H1 (cell line): ENCODE measurements at places on chromosomes 11 and 22.

DNA sequence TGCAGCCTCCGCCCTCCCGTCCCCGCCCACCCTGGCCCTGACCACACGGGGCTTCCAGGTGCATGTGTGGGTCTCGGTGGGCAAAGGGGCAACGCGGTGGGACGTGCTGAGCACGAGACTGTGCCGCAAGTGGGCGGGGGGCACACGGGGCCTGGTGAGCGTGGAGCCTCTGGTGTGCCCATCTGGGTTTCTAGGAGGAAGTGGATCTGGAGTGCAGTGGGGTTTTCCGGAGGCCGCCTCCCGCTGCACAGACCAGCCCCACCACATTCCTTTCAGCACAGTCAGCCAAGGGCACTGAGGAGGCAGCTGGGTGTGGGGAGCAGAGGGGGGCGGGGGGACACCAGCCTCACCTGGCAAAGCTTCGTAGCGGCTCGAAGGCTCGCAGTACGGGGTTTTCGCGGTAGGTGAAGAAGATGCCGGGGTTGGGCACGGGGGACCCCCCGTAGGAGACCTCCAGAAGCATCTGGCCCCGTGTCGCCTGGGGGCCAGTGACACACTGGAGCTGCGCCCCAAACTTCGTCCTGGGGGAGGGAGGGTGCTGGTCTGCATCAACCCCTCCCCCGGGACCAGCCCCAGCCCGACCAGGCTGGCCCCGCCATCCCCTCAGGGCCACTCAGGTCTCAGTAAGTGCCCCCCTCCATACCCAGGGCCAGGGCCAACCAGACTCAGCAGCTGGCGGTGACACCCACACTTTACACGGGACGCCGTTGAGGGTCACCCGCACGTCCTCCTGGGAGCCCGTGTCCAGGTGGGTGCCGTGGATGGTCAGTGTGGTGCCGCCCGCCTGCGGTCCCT lies 12.4 kb upstream of the MAPK11 start:
- no peak for DNase-seq

GRCh38 chr11:110530900-110531741 lies 101.4 kb downstream of the FDX1 start:
- no peak for DNase-seq

GRCh38 chr11:29334776-29335130 lies 682.1 kb downstream of the KCNA4 start:
- DNase-seq, result no peak

DNA sequence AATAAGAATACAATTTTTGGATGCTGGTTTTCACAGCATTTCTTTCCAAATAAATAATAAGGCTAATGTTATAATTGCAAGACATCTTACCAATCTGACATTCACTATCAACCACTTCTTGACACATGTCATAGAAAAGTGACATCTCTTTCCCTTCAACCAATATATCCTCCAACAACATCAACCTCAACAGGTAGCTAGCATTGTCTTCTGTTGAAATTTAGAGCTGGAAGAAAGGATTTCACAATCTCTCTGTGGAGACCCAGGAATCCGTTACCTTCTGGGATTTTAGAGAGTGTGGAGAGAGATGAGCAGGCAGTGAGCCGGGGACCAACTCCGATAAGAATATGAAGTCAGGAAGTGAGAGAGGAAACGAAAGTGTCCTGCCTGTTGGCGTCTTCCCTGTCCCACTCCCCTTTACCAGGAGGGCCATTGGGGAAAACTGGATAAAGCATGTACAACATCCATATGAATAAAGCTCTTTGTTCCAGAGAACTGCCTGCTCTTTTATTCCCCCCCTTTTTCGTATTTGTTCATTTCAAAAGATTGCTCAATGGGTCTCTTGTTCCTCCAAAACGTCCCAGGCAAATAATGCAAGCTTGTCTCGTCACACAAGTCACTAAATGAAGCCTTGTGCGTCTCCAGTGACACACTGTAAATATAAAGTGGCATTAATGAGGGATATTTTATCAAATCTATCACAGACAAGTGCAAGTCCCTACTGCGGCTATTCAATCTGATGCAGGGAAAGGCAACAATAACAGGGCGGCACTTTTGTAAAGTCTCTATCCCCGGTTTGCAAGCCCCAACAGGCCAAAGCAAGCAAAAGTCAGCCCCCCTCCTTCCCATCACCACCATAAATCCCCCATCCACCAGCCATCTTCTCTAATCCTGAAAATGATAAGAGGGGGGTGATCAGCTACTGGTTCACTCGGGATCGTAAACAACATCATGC lies 3.4 kb downstream of the CADM1 start:
- no peak for DNase-seq

- peak; percentile 83 for DNase-seq
These were observed at the start of gene THY1 for GRCh38 chr11:119422809-119423508. TSS of gene THY1 (minus strand) at chr11:119423172. CDS start at chr11:119420905, 2,267 bp downstream.

DNA sequence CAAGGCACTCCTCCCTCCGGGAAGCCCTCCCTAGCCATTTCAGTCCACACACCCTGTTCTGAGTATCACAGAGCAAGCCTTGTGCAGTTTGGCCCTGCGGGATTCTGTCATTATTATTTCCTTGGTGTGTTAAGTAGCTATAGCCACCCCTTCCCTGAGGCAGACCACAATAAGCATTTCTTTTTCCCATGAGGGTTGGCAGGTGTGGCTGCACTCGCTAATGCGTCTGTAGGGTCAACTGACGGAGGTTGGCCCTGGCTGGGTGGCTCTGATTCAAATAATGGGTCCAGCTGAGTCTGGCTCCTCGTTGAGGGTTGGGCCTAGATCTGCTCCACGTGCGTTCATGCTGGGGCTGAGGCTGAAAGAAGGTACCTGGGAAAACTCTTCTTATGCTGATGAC lies 5.1 kb downstream of the F2 start:
- DNase-seq, result no peak

DNA sequence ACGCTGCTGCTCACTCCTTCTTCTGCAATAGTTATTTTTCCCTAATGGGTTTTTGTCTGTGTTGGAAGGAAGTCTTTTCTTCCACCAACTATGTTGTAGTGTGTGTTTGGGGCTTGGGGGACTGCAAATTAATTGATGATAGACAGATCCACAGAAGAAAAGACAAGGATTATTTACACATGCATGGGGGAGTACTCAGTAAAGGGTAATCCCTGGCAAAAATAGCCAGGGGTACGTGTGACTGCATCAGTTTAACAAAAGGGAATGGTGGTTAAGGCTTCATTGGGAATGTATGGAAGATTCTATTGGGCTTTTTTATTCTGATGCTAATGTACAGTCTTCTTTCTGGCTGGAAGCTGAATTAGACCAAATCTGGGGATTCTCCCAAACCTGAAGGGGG lies 20.2 kb upstream of the FEZ1 start:
- DNase-seq, result no peak

GRCh38 chr22:29695129-29695926 lies 24.5 kb upstream of the CABP7 start:
- DNase-seq, result no peak

DNA sequence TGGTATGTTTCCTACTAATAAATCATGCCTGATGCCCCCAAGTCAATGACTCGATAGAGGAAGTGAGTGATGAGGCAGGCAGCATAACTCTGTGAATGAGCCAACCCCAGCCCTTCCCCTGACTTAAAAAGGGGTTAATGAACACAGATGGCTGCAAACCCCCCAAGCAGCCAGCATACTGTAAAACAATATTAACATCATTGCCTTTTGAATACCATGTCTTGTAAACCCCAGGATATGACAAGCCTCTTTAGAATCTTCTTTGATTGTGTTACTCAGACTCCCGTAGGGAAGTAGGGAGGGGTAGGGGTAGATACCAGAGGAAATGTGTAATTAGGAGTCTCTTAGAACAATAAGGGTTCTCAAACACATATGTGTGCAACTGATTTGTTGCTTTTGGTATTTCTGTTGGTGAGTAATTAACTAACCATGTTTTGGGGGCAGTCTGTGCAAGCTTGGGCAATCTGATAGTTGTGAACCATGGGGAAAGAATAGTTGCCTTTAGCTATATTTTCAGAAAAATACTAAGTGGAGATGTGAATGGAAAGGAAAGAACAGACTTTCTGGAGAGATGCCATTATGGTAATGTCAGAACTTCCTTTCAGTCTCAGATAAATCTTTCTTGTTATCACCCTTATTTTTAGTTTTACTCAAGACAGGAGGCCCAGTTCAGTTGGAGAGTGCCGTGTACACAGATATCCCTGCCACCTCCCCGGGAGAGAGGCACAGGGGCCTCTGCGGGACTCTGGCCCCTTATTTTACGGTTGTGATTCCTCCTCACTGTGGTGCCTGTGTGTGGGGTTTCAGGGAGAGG lies 701.8 kb downstream of the NTM start:
- DNase-seq, result no peak

DNA sequence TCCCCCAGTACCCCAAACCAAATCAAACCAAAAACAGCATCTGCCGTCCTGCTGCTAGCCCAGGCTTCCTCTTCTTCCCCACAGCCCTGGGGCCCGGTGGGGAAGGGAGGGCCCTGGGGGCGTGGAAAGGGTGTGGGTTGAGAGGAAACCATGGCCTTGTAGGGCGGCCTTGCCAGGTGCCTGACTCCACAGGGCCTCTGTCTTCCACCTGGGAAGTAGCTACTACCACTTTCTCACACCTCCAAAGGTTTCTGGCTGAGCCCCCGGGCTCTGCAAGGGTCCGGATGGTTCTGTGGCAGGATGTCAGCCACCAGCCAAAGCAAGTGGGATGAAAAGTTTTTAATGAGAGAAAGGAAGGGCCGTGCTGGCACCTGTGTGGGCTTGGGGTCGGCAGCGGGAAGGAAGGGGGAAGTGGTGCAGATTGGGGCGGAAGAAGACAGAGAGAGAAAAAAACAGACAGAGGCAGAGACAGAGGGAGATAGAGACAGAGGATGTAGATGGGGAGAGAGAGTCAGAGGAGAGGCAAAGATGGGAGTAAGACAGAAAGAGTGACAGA lies 10.5 kb downstream of the TPST2 start:
- DNase-seq, result no peak

DNA sequence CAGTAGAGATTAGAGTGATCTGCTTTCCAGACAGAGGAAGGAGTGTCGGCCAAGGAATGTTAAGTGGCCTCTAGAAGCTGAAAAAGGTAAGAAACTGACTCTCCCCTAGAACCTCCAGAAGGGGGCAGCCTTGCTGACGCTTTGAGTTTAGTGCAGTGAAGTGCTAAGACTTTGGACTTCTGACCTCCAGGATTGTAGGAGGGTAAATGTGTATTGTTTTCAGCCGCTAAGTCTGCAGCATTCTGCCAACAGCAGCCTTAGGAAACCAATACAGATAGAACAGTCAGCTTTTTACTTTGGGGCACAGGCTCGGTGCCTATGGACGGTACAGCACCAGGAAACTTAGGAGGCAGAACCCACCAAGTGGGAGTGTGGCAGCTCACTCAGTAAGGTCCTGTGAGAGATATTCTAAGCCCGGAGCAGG lies 3.6 kb upstream of the TBC1D22A start:
- peak; percentile 71 for DNase-seq

- no peak for DNase-seq
These were observed 23.1 kb upstream of the MICAL2 start for GRCh38 chr11:12087075-12088004.

DNA sequence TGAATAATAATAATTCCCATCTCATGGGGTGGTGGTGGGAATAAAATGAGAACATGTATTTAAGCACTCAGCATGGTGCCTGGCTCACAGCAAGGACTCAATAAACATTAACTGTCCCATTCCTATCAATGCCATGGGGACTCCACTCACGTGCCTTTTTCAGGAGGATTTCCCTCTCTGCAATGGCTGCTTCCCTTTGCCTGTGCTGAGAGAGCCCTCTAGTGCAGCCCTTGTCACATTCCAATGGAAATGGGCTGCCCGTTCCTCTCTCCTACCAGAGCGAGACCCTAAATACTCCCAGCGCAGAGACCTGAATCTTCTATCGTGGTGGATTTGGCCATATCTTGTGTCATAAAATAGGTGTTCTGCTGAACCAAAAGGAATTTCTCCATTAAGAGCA lies 621.5 kb upstream of the B3GAT1 start:
- peak; percentile 61 for DNase-seq

GRCh38 chr22:40279017-40279416 lies 67.3 kb upstream of the ADSL start:
- DNase-seq, result no peak

DNA sequence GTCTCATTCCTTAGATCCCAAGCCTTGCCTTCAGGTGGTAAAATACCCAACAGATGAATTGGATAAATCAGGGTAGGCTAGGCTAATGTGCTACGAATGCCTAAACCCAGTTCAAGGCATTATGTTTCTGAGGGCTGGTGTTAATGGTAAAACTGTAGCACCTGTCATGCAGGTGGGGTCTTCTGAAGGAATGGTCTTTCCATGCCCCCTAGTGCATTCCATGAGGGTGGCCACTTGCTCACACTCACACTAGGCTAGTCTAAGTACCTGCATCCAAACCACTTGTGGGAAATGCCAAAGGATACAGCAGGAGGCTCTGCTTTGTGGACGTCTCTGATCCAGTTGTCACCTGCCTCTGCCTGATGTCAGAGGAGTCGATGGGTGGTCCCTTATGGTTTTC lies 24.2 kb upstream of the UCP3 start:
- DNase-seq, result no peak

DNA sequence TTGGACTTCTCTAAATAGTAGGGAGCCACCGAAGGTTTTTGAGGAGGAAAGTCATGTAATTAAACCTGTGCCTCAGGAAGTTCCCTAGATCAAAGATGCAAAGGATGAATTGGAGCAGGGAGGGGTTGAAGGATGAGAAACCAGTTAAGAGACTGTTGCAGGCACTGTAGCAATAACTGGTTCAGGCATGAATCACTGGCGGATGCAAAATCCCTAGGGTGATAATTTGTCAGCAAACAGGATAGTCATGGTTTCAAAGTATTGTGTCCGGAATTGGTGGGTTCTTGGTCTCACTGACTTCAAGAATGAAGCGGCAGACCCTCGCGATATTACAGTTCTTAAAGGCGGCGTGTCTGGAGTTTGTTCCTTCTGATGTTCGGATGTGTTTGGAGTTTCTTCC lies 19.9 kb downstream of the TRIOBP start:
- DNase-seq, result no peak

DNA sequence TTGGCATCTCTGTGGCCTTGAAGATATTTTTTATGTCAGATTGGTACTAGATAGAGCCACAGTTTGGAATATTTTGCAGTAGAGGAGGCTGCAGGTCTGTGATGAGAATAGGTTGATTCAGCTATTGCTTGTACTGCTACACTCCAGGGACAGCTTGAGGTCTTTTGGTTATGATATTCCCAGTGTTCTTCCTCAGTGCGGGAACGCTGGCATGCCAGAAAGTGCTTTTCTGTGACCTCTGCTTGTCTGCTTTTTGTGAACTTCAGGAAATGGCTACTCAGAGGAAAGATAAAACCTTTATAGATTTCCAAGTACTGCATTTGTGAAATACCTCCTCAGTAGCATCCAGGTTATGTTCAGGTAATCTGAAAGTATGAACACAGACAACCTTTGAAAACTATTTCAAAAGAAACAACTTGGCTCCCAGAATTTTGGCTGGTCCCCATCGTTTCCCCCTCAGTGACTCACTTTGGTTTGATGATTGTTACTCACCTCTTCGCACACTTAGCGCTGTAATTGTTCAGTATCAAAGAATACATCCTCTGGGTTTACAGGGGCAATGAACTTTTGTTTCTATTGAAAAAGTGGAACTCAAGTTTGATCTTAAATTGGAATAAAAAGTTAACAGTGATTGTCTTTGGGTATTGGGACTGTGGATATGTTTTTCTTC lies 191.4 kb downstream of the HIPK3 start:
- DNase-seq, result no peak
